NCI-H69 (cell line): ENCODE measurements at places on chromosomes 13 and 19.

DNA sequence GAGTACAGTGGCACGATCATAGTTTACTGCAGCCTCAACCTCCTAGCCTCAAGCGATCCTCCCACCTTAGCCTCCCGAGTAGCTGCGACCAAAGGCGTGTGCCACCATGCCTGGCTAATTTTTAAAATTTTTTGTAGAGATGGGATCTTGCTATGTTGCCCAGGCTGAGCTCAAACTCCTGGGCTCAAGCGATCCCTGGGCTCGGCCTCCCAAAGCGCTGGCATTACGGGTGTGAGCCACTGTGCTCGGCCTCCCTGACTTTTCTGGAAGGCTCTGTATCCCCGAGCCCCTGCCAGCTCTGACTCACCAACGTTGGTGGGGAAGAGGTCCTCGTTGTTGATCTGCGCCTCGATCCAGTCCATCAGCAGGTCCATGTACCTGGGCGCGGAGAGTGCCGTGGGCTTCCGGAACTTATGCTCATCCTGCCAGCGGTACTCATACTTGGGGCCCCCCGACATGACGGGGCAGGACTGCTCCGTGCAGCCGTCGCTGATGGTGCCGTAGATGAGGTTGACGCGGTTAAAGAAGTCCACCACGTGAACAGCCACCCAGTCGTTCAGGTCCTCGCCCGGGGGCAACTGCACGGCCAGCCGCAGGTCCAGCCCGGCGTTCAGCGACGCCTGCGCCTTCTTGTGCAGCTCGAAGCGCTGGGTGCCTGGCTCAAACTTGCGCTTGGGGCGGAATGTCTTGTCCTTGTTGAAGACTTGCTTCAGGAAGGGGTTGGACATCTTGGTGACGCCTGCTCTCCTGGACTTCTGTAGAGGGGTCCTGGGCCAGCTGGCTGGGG is 18.1 kb downstream of the MOB3A start:
- no peak for DNase-seq

DNA sequence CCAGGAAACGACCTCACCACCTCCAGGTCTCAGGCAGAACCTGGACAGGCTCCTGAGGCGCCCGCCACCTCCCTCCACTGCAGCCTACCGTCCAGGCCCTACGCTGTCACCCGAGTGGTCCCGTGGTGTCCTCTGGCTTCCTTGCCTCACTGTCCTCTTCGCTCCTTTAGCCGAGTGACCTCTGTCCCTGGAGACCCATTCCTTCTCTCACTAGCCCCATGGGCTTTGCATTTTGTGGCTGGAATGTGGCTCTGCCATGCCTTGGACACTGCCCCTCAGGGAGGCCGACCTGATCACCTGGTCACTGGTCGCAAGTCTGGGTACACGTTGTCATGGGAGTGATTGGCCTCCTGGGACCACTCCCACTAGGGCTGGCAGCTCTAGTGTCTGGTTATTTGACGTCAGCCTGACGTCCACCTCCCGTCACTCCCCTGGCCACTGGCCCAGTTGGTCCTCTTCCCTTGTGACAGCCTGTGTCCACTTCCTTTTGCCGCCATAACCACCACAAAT is 17.9 kb downstream of the SLC25A42 start:
- DNase-seq: no peak

DNA sequence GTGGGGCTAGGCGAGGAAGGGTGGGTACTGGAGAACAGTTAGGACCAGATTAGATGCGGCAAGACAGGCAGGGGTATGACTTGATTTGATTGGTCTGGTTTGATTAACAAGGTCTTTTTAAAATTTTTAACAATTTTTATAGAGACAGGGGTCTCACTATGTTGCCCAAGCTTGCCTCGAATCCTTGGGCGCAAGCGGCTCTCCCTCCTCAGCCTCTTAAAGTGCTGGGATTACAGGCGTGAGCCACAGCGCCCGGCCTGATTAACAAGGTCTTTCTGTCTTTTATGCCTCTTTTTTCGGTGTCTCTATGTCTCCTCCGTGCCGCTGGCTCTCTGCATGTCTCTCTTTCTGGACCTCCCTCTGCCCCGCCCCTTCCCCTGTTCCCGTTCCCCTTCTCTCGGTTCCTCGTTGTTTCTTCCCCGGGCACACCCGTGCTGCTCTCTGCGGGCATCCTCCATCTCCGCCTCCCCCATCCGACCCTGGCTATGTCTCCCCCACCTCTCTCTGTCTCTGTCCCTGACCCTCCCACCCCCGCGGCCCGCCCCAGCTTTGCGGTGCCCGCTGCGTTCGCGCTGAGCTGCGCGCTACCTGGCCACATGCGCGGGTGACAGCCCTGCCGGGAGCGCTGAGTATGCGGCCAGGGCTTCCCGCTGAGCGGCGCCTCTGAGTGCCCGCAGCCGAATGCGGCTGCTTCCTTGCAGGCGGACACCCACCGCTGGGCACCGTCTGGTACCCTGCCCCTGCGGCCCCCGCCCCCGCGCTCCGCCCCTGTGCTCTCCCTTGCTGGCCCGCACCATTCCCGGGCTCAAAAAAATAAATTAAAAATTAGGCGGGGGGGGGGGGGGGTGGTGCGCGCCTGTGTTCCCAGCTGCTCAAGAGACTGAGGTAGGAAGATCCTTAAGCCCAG is 8.1 kb upstream of the SDHAF1 start:
- peak; percentile 91 for DNase-seq

GRCh38 chr13:114112231-114112825 is 20.1 kb downstream of the RASA3 start:
- DNase-seq: no peak

DNA sequence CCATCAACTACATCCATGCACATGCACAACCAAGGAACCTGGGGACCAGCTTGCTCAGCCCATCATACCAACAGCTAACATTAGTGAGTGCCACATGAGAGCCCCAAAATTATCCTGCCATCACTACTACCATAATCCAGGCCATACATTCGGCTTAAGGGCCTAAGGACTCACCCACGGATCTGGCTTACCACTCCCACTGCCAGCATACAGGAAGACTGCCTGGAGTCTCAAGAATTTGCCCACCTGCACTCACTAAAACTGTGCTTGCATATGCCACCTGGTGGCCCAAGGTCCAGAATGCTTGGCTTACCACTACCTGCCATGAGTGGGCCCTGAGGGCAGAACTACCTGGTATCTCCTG is 1562.9 kb upstream of the PRR20A start:
- peak; percentile 18 for DNase-seq

DNA sequence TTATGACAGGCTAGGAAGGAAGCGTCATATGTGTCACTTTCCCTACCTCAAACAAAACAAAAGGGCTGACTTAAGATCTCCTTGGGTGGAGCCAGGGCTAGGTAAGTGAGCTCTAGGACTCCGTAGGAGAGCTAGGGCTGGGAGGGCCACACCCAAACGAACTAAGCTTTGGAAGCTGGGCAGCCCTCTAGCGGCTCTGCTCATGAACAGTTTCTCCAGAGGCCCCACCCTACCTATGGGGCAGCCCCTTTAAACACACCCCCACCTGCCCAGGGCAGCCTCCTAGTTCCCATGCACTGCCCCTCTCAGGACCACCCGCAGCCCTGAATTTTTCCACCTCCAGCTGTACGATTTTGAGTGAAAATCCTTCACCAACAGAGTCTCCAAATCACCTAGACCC is 3.5 kb downstream of the PEG3 start:
- DNase-seq: peak; percentile 76

- DNase-seq: no peak
Measured at GRCh38 chr13:106472621-106473020, 62.8 kb downstream of the EFNB2 start.

DNA sequence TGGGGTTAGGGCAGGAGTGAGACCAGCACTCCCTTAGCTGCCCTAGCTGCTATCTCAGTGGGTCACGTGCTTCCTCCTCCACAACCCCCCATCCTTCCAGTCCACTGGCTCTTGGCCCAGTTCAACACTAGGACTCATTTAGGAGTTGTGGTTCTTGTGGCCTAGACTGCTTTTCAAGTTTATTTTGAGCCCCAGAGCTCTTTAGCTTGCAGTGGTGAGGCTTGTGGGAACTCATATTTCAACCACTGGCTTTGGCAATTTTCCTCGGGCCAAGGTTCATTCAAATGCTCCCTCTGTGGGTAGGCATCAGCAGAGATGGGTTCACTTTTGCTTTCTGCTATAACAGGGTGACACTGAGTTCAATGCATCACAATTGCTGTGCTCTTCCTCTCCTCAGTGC is 436.2 kb upstream of the SLITRK5 start:
- no peak for DNase-seq

- peak; percentile 93 for DNase-seq
Measured at GRCh38 chr19:41785653-41786052, 10.7 kb upstream of the CEACAM3 start.

DNA sequence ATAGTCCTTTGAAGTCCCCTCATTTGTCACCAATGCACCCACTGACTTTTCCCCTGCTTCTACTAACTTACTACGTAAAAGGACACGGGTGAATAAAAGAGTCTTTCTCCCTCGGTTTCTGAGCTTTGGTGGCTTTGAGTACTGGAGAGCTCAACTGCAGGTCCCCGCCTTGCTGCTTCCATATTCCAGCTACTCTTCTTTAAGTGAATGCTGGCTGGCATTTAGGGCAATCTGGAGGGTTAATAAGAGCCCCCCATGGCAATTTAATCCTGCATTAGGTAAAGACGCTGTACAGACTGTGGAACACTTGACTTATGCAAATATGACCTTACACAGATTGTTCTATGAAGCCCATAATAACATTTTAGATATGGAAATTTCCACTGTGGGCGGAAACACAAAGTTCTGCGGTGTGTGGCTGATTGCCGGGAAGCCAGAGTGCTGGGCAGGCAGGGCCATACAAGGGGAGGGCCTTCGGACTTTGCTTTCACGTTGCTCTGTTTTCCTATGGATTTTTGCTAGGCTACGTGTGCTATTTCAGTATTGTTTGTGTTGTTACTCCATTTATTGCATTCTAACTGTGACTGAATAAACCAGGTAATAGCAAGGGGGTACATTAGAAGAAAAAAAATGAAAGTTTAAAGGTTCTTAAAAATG is 97.5 kb downstream of the SLC10A2 start:
- DNase-seq: no peak

DNA sequence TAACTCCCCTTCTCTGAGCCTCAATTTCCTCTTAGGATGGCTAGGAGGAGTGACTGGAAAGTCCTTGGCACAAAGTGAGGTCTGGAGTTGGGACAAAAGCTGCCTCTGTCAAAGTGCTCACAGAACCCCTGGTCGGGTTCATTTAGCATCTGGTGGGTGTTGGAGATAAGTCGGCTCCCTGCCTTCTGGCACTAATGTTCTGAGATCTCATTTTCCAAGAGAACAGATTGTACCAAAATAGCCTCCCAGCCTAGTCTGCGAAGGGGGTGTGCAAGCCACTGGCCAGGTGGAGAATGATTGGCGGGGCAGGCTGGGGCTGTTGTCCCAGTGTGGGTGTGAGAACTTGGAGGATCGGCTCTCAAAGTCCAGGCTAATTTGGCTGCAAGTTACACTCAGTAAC is 20.7 kb upstream of the NWD1 start:
- no peak for DNase-seq

DNA sequence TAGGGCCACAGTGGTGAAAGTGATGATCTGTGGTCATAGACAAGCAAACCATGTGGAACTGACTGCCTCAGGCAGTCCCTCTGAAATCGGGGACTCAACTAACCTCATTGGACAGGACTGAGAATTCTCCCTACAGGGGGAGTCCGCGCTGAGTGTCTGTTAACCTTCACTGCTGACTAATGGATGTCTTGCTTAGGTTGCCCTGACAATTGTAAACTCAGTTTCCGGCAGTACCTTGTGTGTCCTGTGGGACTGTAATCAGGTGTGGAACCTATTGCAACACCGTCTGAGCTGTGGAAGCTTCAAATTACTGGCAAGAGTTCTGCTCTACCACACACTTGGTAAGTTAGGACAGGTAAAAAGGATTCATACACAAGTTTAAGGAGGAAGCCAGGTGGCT is 21.8 kb downstream of the ZNF77 start:
- peak; percentile 94 for DNase-seq

GRCh38 chr19:1107661-1108261 is 4.0 kb downstream of the GPX4 start:
- DNase-seq: no peak

- peak; percentile 36 for DNase-seq
Measured at GRCh38 chr13:50474088-50474662, 369.3 kb downstream of the DLEU7 start.

DNA sequence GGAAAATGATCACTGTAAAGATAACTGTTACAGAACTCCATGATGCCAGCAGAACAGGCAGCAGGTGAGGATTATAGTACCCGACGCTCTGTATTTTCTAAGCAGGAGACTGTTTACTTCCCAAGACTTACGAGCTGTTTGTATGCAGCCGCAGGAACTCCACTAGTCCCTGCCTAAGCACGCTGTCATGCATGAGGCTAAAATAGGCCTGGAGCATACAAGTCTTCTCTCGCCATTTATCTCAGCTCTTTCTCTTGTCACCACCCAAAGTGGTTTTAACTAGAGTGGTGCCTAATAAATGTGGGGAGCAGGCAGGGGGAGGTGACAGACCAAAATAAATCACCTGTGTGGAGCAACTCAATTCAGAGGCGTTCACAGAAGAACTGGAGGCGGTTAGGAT is 175.8 kb downstream of the TDRD3 start:
- DNase-seq: peak; percentile 54

DNA sequence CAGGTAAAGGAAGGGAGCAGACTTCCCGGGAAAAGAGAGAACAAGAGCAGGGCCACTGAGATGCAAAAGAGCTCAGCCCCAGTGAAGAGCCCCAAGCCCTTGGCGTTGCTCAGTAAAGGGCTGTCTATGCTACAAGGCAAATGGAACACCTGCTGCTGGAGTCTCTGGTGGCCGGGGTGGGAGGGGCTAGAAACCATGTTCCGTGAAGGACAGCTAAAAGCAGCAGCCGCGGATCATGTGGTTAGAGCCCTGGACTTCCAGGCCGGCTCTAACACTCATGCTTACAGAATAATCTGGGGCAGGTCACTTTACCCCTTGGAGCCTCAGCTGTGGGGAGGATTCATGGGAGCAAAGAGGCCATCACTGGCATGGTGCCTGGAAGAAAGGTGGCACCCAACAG is 17.8 kb downstream of the POU2F2 start:
- peak; percentile 76 for DNase-seq

DNA sequence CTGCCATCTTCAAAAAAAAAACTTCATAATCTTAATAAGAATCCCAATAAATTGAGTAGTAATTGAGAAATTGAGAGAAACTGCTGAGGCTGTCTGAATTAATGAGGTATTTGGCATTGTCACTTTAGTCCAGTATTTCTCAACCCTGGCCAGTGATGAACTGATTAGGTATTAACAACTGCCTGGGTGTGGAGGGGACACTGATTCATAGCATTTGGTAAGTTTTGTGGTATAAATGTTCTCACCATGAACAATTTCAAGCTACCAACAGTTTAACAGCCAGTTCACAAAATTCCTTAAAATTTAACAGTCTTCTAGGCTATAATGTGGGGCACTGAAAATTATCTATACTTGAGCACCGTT is 18.3 kb downstream of the GPC6 start:
- DNase-seq: no peak

DNA sequence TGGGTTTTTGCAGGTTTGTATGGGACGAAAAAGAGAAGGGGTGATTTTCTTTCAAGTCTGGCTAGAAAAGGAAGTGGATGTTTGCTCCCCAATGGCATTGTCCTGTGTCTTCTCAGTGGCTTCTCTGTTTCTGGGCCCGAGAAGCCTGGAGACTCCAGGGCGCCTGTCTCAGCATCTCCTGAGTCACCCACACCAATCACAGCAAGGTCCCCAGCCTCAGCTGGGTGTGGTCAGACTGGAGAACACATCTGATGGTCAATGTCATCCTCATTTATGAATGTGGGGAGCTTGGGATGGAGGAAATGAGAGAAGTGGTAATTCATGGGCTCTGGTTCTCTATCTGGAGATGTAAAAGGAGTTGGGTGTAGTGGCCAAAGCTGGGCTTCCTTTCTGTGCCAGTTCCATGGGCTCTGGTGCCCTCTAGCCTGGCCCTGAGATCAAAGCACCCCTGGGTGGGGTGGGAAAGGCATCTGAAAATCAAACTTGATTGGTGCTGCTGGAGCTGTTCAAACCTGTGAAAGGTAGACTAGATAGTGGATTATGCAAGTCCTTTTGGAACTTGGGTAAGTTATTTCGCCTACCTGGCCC is 13.4 kb downstream of the RASL11A start:
- DNase-seq: peak; percentile 8
